ENCODE measurements at places on chromosomes 1 and 21.

GRCh38 chr1:222970711-222971110, 155.9 kb downstream of the DISP1 start:
- no peak for DNase-seq

- DNase-seq = no peak
Observed at GRCh38 chr1:44108241-44108640, 10.4 kb upstream of the KLF17 start.

- DNase-seq = peak; percentile 56
Observed at GRCh38 chr1:40848530-40849189, 13.5 kb downstream of the CITED4 start.

GRCh38 chr1:165884690-165885304, 57.4 kb downstream of the UCK2 start:
- DNase-seq = no peak

GRCh38 chr1:113787663-113788062, 24.6 kb downstream of the RSBN1 start:
- DNase-seq = no peak

GRCh38 chr1:1889847-1890505, 911 bp downstream of the GNB1 start:
- peak; percentile 67 for DNase-seq

DNA sequence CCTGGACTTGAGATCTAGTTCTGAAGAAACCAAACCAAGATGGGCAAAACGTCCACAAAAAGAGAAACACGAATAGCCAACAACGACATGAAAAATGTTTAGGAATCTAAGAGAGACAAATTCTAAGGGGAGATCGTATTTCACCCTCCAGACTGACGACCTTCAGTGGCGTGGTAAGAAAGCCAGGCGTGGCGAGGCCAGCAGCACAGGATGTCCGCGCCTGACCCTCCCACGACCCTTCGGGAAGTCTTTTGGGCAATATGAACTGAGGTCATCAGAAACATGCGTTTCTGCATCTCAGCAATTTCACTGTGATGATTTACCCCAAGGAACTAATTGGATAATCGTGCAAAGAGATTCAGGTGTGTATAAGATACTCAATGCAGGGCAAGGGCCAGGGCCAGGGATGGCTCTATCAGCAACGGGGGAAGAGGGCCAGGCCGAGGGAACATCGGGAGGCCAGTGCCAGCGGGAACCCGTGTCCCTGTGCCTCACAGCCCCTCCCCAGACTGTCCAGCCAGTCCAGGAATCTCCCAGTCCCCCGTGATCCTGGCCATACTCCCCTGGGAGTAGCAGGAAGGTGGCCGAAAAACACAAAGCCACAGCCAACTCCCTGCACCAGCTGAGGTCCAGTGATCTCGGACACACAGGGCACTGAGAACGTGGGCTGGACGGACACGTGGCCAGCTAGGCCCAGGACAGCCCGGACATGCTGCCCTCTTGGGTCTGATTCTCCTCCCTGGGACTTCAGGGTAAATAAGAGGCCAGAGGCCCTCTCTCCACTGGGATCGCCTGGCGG, 53.6 kb upstream of the ADARB1 start:
- DNase-seq = peak; percentile 27

Data from head of caudate nucleus (tissue), 42 donors.